GM04503 (cell line): ENCODE measurements at places on chromosomes 13 and 19.

- DNase-seq: no peak
These were observed 657 bp downstream of the PLIN3 start for GRCh38 chr19:4866595-4867424.

- DNase-seq: peak; percentile 10
These were observed 54.0 kb downstream of the GNG7 start for GRCh38 chr19:2648528-2648937.

DNA sequence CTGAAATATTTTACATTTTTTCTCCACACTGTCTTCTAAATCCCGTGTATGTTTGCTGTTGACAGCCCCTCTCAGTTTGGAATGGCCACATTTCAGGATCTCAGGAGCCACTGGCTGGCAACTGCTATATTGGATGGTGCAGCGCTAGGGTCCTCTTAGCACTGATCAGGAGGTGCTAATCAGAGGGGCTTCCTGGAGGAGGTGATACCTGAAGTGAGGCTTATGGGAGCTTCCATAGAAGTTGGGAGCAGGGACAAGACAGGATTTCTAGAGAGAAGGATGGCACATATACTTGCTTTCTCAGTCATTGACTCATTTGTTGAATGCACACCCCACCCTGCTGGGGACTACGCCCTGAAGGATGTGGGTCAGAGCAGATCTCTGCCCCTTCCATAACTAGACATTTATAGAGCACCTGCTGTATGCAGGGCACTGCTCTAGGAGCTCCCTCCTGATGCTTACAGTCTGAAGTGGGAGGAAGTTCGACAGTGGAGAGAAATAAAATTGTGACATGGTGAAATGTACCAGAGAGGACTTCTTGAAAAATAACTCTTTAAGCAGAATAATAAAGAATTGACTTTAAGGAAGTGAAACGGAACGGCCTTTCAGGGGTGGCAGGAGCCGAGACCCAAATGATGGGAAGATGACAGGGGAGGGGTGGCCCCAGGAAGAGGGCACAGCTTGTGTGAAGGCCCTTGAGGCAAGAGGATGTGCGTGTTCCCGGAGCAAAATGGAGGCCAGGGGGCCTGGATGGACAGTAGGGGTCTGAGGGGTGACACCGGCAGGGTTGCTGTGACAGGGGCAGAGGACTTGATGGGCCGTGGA is 13.1 kb downstream of the AP2A1 start:
- no peak for DNase-seq

GRCh38 chr13:108342369-108343289 is 73.1 kb downstream of the TNFSF13B start:
- no peak for DNase-seq

- no peak for DNase-seq
These were observed 2284.7 kb upstream of the PCDH20 start for GRCh38 chr13:63700350-63700749.

DNA sequence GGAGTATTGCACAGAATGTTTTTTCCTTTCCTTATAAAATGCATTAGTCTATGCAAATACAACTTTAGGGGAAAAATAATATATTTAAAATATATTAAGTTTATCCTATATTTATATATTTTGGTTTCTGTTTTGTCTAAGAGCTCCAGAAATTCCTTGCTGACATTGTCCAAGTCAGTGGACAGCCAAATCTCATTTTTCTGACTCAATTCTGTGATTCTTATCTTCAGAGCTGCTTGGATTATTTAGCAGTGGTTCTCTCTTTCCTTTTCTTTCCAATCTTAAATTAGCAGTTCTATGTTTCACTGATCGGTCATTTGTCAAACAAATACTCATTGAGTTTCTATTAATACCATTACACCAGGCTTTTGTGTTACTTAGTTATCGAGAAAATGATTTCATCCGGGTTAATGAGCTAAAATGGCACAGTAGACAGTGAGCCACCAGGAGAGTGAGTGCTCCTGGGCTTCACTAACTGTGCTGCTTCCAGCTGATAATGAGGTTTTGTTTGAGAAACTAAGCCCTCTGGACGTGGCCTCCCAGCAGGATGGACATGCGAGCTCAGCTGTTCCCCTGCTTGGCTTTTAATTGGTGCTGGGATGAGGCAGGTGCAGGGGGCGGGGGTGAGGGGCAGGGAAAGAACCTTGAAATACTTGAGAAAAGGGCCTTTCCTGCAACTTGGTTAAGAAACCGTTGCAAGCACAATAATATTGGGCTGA is 44.0 kb downstream of the ATP11A start:
- no peak for DNase-seq

GRCh38 chr19:58123354-58123753 is 25.3 kb upstream of the ZSCAN18 start:
- DNase-seq: no peak

DNA sequence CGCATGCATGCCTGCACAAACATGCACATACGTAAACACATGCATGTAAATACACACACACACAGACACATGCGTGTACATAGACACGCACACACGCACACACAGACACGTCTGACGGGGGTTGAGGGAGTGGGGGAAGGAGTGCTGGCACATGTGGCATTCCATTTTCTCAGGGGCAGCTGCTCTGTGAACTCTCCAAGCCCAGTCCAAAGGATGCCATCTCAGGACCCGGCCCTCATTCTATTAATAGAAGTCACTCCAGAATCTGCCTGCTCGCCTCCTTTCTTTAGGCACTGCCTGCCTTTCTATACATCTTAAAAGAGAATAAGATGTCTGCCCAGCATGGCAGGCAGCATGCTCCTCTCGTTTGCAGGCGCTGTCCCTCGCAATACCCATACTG is 5.3 kb downstream of the ARHGEF7 start:
- no peak for DNase-seq

DNA sequence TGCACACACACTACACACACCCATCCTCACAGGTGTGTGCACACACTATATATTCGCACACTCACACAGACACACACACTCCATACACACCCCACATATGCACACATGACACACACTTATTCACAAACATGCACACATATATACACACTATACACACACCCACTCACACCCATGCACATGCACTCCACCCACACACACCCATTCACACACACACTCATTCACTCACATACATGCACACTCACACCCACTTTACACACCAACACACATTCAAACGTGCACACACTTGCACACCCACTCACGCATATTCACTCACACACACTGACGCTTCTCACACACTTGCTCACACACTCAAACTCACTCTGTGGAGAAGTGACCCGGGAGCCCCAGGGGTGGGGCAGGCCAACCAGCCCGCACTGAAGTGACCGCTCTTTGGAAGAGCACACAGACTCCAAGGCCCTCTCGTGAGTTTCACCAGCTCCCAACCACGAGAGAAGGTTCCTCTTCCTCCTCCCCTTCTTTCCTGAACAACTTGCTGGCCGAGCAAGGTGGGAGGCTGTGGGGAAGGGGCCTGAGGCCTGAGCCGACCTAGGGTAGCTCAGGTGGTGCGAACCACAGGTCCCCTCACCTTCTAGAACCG is 86.1 kb upstream of the TM9SF2 start:
- DNase-seq: no peak

GRCh38 chr19:37309834-37310575 is 60.9 kb upstream of the ZNF527 start:
- DNase-seq: no peak

GRCh38 chr13:82934000-82934399 is 948.3 kb downstream of the SLITRK1 start:
- no peak for DNase-seq

DNA sequence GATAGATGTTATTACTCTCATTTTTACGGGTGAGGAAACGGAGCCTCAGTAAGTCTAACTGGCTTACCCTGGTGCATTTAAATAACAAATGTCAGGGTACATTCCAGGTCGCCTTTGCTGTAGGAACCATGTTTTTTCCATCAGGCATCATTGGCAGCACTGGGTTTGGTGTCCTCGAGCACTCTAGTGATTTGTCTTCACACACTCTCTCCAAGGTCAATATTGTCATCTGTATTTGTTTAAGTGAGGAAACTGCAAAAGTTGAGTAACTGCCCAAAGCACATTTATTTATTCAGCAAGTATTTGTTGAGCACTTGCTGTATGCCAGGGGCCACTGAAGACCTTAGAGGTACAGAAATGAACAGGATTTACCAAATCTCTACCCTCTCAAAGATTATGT is 78.6 kb downstream of the DCT start:
- no peak for DNase-seq

- no peak for DNase-seq
These were observed 16.0 kb downstream of the FGF9 start for GRCh38 chr13:21686751-21687391.

DNA sequence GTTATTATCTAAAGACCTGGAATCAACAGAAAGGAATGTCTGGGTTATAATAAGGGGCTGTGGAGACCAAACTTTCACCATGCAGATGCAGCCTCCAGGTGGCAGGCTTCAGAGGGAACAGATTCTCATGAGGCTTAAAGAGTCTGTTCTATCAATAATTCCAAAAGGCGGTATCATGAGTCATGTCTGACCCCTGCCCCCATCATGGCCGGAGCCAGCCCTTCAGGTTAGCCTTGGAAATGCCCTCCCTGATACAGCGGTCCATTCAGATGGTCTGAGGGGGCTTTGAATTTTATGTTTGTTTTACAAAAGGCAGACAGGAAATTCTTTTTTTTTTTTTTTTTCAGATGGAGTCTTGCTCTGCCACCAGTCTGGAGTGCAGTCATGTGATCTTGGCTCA is 21.7 kb upstream of the LAMP1 start:
- DNase-seq: no peak

DNA sequence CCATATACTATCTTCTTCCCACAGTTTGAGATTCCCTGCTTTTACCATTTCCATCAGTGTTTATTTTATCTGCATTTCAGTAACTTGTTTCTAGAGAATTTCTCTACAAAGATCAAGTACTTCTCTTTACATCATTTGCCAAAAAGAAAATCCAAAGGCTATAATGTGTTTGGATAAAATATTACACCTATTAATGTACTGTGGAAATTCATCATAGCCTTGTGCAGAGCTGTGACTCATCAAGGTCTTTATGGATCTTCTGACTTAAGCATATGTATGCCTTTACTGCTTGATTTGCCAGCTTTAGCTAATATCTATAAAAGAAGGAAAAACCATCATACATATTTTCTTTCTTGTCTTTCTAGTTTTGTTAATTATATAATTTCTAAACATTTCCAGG is 9.6 kb upstream of the HTR2A start:
- DNase-seq: no peak

DNA sequence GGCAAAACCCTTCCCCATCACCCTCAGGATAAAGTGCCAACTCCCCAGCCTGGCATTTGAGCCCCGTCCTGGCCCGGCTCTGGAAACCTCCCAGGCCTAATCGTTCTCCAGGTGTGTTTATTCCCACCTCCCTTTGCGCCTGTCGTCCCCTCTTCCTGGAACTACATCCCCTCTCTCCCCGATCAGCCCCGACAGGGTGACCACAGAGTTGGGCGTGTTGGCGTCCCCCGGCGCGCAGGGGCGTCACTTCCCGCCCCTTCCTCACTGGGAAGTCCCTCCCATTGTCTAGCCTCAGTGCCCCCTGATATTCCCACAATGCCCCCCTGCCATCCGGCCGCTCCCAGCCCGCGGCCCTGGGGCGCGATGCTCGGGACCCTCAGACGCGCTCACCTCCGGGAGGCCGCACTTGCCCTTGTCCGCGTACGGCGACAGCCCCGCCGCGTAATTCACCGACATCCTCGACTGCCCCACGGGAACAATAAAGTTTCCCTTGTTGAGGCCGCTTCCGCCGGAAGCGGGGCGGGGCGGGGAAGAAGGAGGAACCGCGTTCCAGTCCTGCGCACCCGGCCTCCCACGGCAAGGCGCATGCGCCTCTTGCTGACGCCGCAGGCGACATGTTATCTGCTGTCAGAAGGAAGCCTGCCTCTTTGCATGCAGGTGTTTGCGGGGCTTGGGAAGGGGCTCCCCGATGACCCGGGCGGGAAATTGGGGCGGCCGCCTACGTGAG is at the start of the genes ANKRD24 and SIRT6:
Gene ANKRD24, plus strand, starts transcription at position 606 of the 727 bp plus-strand sequence. CDS start 3,737 bp downstream, outside the sequence.
Gene SIRT6, minus strand, starts transcription at position 480 of the 727 bp plus-strand sequence. Its CDS starts 24 bp downstream, at position 456.
- DNase-seq: peak; percentile 68

- DNase-seq: no peak
These were observed 12.7 kb upstream of the HNRNPL start for GRCh38 chr19:38862321-38863059.
